ENCODE measurements at places on chromosomes 7 and 10.

GRCh38 chr7:231858-232246 lies 39.5 kb downstream of the FAM20C start:
- DNase-seq = no peak

GRCh38 chr10:118563373-118563890 lies 32.0 kb downstream of the PRLHR start:
- DNase-seq = no peak

- DNase-seq = no peak
These were observed 289.9 kb upstream of the SP8 start for GRCh38 chr7:21076574-21076973.

GRCh38 chr10:91987397-91988037 lies 63.9 kb downstream of the BTAF1 start:
- DNase-seq = no peak

DNA sequence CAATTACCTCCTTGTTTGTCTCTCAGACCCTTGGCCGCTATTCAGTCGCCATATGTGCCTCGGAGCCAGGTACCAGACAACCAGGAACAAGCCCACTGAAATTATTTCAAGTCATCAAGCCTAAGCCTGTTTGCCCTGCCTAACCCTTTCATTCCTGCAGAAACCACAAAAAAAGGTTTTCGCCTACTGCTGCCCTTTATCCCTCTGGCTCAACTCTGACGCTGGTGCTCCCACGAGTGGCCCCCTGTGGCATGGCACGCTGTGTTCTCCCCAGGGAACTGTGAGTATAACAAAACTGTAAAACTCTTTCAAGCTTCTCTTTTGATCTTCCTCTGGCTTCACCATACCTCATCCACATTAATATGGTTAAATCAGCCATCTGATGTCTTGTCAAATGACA lies 215.7 kb upstream of the CDC14C start:
- no peak for DNase-seq

DNA sequence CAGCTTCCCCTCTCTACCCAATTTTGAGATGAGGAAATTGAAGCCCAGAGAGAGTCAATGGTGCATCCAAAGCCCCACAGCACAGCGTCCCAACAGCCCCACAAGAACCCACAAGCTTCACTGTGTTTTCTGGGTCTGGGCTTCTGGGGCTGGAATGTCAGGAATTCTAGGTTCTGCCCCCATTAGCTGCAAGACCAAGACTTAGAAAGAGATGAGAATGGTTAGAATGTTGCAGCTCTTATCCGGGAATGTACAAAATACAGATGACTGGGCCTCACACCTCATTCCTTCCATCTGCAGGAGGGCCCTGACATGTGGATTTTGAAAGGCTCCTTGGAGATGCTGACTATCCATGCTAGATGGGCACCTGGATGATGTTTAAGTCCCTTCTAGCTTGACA lies 6.0 kb upstream of the SGPL1 start:
- no peak for DNase-seq

DNA sequence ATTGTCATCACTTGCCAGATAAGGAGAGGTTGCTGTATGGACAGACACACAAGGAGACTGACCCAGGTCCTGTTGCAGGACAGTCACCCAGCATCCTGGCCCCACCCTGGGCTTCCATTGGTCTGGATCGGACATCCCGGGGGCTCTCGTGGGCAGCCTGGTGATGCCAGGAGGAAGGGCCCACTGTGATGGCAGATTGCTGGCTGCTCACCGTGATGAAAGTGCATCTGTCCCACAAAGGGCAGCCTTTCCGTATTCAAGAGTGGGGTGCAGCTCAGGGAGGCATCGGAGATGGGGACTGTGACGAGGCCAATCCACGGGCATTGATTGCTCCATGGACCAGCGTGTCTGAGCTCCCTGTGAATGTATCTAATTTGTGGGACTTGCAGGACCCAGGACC lies 41.3 kb downstream of the PRKAG2 start:
- DNase-seq = no peak

DNA sequence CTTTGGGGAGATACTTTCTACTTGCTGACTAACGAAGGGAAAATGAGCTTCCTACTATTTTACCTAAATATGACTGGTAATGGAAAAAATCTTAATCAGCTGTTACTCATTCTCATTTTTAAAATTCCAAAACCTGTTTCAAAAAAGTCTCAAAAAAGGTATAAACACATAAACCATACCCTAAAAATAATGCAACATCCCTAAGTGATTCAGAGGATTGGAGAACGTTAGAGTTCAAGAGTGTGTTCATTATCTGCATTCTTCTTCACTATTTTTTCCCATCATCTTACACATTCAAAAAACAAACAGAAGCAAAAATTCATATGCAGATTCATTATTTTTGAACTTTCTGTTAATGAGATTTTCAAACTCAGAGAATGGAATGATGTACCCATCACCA lies 150.4 kb upstream of the GNAI1 start:
- DNase-seq = no peak

DNA sequence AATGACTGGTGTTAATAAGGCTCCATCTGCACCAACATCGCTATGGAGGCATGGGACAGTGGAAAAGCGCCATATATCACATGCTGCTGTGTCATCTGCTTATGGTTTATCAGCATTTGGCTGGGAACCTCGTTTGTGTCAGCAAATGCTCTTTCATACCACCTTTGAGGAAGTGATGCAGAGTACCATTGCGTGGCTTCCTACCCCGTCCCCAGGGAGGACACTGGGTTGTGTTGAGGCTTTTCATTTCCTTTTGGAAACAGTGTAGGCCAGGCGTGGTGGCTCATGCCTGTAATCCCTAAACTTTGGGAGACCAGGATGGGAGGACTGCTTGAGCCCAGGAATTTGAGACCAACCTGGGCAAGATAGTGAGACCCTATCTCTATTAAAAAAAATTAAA lies 6.8 kb downstream of the TACR2 start:
- no peak for DNase-seq

GRCh38 chr7:101177644-101178043 lies 2.4 kb downstream of the NAT16 start:
- DNase-seq = no peak

DNA sequence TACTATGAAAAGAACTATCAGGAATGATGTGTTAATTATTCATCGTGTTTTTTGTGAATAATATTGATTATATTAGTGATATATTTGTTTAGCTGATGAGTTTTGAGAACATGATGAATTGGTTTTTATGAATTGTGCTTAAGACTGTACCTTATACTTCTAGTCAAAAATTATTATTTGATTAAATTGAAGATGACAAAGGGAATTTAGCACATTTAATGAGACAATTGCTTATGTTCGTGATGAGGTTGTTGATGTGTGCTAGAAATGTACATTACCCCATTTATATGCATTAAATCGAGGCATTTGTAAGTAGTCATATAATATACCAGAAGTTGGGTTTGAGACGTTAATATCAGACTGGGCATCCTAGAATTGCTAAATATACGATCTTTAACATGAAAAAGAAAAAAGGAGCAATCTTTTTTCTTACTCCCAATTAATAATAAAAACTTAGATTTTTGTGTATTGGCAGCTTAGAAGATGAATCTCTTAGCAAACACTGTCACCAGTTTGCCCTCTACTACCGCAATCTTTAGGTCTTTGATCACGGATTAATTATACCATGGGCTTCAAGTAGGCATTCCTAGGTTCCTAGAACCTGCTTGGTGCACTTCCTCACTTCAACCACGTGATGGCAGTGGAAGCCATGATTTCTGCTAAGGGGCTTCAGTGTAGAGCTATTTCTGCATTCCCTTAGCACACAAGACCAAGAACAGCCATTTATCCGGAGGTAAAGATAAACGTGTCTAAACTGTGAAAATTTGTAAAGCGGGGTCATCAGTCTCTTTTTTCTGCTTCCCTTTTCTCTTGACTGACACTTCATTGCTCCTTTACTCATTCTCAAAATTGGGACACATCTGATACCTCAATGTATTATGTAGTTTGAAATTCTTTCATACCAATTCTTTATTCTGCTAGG lies 1.6 kb downstream of the KLHDC10 start:
- peak; percentile 56 for DNase-seq

DNA sequence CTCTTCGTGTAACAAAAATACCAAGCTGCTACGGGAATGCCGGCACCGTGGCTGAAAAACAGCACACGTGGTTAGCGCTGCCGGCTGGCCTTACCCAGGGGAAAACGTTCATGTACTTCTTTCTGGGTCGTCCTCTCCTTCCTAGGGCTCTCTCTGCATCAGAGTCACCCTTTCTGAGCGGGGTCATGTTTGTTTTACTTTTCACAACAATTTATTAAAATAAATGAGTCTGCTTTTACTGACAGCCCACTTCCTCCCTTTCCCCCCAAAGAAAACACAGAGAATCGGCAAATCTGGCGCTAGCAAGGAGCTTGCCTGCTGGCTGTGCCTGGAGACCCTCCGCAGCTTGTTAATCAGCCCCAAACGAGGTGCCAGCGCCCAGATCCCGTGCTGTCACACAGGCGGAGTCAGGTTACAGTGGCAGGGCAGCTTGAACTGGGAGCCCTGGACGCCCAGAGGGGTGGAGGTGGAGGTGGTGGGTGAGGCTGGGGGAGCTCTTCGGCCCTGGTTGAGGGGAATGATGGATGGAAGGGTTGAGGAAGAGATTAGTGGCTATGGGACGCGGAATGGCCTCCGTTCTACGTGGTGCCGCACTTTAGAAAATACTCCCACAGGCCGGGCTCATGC lies 162.2 kb upstream of the TNS3 start:
- DNase-seq = no peak

- no peak for DNase-seq
These were observed 4.0 kb upstream of the CFAP58 start for GRCh38 chr10:104349623-104350126.

- no peak for DNase-seq
These were observed 28.7 kb downstream of the PRF1 start for GRCh38 chr10:70573599-70574506.

GRCh38 chr10:71998119-71998839 lies 34.1 kb downstream of the CHST3 start:
- no peak for DNase-seq

- DNase-seq = no peak
These were observed 31.8 kb upstream of the TMEM273 start for GRCh38 chr10:49220031-49220430.

- no peak for DNase-seq
These were observed 326.6 kb upstream of the GALNT17 start for GRCh38 chr7:70805360-70805759.

GRCh38 chr10:55033061-55033460 lies 232.0 kb upstream of the PCDH15 start:
- DNase-seq = no peak

DNA sequence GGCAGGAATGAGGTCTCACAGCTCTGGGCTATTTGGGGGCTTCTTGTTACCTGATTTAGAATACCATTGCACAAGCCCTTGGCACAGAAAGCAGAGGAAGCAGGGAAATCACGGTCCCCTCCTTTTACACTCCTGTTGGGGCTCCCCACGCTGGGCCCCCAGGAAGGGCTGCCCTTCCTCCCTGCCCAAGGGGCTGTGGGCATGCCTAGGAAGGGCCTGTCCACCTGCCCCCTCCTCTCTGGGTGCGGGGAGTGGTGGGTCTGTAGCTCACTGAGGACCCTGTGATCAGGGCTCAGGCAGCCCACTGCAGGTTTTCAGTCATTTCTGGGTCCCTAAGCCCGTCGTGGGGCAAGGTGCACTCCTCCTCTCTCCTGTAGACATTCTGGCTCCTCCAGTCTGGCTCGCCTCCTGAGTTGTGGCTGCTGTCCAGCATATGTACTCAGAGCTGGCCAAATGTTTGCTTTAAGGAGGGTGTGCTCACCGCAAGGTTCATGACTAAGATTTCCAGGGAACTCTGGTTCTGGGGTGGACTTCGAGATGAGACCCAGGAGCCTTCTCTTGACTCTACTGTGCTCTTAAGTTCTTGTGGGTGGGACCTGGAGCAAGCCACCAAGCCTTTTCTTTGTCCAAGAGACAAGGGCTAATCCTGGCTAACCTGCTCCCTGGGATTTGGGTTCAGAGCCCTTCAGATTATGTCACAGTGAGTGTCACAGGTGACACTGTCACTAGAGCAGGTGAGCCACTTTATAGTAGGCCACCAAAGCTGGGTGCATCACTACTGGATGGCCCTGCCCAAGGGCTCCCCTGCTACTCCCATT lies 56.0 kb downstream of the TACR2 start:
- DNase-seq = no peak
